T-helper 22 cell (primary cell): ENCODE measurements at places on chromosomes 2 and 18.

GRCh38 chr2:60979231-60979630 is 38.3 kb upstream of the PEX13 start:
- no peak for DNase-seq

- DNase-seq, result no peak
Observed at GRCh38 chr2:240931319-240931949, 25.3 kb downstream of the CROCC2 start.

DNA sequence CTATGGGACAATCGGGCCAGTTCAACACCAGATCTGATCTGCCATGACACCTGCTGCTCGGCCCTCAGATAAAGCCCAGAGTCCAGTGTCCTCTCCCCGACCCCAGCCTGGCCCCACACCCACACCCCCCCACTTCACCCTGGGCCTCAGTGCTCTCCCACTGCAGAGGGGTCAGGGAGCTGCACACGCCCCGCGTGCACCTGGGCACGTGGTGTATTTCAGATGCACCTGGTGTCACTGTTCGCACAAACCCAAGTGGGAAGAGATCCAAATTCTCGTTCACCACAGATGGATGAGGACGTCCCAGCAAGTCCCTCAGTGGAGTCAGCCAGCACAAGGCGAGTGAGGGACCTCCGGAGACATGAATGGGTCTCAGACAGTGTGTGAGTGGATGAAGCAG is 161.3 kb downstream of the RTP5 start:
- DNase-seq, result no peak

DNA sequence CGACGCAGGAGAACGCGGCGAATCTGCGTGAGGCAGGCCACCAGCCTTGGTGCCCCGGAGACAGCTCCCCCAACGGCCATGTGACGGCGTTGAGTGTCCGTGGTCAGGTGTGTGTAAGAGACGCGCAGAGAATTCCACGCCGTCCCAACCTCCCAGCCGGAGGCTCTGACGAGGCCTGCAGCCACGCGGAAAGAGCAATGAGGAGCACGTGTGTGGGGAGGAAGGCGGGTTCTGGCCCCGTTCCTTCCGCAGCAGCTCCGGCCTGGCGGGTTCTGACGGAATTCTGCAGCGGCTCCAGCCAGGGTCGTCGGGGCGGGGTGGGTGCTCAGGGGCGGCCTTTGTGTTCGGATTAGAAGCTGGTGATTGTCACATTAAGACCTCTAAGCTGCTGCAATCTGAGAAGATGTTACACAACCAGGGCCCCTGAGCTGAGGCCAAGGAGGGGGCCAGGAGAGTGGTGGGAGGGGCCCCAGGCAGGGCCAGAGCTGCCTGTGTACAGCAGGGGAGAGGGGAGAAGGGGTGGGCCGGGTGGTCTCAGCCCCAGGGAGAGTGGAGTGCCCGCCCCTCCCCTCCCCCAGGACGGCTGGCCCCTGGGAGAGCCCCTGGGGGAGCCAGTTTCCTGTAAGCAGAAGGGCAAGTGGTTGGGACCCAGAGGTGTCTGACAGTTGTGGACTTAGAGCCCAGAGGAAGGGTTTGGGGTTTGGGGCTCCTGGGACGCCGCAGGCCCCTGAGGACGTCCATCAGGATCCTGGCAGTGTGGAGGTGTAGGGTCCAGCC is 5.1 kb upstream of the GAL3ST2 start:
- no peak for DNase-seq

GRCh38 chr2:45373534-45373933 is 237.5 kb downstream of the SRBD1 start:
- DNase-seq, result no peak
